ENCODE measurements at places on chromosomes 3 and 15.

DNA sequence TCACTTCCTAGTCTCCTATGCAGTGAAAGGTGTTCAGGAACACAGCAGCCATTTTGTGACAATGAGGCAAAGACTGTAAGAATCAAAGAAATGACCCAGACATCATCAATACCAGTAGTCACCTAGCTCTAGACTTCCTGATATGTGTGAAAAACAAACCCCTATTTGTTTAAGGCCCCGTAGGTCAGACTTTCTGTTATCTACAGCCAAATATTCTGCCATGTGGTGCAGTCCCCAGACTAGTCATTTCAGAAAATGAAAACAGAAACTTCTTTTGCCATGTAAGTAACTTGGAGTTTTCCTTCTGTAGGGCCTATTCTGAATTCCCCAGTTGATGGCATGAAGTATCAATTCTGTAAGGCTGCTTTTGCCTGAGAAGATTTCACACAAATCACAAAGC, 181.7 kb upstream of the SNTN start:
- no peak for DNase-seq

- no peak for DNase-seq
These were observed 79.0 kb upstream of the C3orf49 start for GRCh38 chr3:63740116-63740515.

DNA sequence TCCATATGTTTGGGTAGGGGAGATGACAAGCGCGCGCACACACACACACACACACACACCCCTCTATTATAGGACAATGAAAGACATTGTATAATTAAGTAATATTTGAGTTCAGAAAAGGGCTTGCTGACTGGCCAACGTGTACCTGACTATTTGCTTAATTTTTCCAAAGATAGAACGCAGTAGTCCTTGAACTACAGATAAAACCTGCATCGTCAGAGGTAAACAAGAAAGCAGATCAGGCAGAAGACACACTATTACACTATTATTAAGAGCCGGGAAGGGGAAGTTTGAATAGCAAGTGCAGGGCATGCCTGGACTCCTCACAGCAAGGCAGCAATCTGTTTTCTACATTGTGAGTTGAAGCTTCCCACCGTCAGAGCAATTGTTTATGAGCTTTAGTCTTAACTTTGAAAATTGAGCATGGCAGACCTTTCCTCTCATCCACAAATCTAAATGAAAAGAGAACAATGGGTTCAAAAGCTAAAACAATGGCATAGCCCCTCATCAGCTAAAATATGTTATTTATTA, 427.7 kb downstream of the GABRG3 start:
- no peak for DNase-seq

DNA sequence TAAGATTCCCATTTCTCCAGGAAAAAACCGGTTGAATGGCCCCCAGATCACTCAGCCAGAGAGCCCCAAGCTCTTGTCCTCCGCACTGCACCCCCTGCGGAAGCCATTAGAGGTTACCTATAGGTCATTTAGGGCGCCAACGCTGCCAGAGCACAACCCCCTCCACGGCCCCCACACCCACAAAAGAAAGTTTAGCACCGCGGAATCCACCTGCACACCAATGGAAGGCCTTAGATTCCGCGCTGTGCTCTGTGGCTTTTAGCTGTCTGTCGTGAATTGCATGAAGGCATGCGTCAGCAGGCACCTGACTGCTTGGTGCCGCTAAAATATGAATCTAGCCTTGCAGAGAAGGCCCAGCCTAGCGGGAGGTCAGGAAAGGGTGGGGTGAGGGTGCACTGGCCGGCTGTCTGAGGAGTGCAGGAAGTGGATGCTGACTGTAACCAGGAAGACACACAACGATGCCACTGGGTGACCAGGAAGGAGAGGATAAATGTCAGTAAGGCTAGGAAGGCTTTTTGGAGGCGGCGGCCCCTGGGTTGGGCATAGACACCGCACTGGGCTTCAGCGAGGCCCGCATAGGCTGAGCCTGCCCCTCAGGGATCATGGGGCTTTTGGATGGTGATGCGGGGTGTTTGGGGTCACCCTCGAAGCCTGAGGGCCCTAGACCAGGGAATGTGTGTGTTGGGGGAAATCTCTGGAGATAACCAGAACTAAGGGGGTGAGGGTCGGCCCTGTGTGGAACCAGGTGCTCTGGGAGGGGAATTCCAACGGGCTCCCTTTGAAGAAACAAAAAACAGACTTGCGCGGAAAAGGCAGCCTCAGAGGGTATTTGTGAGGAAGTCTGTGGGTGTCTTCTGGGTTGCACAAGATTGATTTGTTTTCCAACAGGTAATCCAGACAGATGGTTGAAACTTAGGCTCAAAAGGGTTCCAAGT, 976 bp upstream of the NUP210 start:
- no peak for DNase-seq

DNA sequence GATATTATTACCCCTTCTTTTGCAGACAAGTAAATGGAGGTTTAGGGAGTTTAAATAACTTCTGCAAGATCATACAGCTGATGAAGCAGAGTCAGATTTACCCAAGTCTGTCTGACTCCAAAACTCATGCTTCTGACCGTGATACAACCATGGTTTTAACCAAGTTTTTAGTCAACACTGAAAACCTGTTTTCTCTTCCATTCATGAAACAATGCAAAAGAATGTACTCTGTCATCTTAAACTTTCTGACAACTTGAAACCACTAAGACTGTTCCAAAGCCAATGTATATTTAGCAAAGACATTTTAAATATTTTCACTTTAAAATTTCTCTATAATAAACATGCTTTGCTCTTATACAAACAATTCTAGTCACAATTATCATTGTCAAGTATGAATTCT, 77.0 kb upstream of the RBMS3 start:
- no peak for DNase-seq

- DNase-seq = peak; percentile 16
These were observed 402.0 kb downstream of the AGBL1 start for GRCh38 chr15:86481720-86482119.

- no peak for DNase-seq
These were observed 19.6 kb downstream of the GALK2 start for GRCh38 chr15:49189631-49190030.

DNA sequence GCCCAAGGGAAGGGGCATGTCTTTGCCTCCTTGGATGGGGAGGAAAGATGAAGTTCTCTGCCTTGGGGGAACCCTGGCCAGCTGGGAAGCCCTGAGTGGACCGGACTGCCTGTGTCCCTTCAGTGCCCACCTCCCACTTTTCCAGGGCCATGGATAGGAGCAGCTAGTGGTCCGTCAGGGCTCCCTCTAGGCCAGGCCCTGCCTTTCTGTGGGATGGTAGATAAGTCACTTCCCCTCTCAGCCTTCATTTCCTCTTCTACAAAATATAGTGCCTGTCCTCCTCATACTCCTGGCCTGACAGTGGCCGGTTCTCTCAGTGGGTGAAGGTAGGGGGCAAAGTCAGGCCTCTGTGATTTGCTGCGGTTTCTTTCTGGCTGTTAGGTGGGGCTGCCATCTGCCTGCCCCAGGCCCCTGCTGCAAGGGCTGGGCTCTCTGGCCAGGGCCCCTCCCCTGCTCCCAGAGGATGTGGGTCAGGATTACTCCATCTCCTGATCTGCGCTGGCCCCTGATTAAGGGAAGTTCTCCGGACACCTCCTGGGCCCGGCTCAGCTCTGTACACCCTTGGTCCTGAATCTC, 1.4 kb downstream of the PLEKHO2 start:
- DNase-seq = no peak

DNA sequence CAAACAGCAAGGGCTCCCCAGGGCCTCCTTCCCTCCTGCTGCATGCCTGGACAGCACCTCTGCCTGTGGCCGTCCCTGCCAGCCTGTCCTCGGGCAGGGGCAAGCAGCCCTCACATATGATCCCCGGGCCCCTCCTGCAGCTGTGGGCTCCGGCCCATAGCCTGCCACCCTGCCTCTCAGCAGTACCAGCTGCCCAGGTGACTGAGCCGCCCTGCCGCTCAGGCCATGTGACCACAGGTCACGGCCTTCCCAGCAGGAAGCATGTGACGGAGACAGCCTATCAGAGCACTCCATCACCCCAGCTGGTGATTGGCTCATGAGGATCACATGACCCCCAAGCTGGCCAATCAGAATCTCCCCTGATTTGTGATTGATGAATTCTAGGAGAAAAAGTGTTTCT, 23.9 kb downstream of the ALDH1L1 start:
- DNase-seq = no peak

DNA sequence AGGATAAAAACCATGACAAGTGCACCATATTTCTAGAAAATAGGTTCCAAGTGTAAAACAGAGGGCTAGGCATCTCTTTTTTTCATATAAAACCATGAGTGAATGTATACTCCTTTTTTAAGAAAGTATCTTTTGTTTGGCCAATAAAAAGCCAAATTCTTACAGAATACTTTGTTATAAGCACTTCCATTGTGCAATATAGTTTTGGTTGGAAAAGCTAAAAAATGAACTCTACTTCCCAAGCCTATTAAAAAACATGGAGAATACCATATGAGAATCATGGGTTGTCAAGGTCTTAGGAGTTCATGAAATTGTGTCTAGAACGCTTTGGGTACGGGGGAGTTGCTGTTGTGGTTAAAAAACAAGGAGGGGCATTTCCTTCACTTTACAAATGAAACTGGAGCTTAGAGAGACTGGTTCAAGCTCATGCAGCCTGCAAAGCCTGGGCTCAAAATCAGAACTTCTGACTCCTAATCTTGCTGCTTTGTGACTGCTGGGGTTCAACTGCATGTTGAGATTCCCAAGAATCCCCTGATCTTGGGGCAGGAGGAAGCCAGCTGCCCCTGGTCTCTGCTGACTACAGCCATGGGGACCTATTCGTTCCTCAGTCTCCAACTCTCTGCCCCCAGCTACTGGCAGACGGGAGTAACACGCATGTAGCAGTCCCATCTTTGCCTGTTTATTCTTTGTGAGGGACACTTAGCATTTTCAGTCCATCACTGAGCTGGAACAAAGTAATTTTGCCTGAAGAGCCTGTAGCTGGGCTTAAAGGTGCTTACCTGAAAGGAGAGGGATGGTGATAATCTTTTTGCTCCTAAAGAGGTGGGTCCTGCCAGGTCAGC, 229.1 kb downstream of the CHST2 start:
- DNase-seq = peak; percentile 26

- no peak for DNase-seq
These were observed 249.3 kb upstream of the VEPH1 start for GRCh38 chr3:157752554-157752953.

- no peak for DNase-seq
These were observed 12.5 kb downstream of the TRAT1 start for GRCh38 chr3:108835101-108835500.
